ENCODE measurements at places on chromosomes 3 and 15. TPM values are rescaled to one million over a fixed set of nuclear protein-coding genes. Genes with fewer than 3 reads are reported as not detected.

Gene HRG
- total RNA-seq: not detected

Gene MUC20
- 0.42 TPM for total RNA-seq

Gene CRTC3
- 23.8 TPM for total RNA-seq

Gene HESX1
- total RNA-seq: not detected

Gene PRSS50
- total RNA-seq: not detected

Gene CCDC33
- 7.5 TPM for total RNA-seq

Gene INAFM2
- 7.6 TPM for total RNA-seq

Gene MYH15
- 0.06 TPM for total RNA-seq

Gene C3orf22
- not detected for total RNA-seq

Gene ATP13A5
- total RNA-seq: not detected

Gene C3orf70
- 0.21 TPM for total RNA-seq

Gene FSIP1
- total RNA-seq: 1.4 TPM

Gene ATP1B3
- 199 TPM for total RNA-seq

Gene ZDHHC3
- total RNA-seq: 46.9 TPM

Gene IGSF11
- 4.6 TPM for total RNA-seq

Gene RBP2
- total RNA-seq: not detected

Gene DPPA2
- not detected for total RNA-seq

Gene HRH1
- total RNA-seq: 6.9 TPM

Gene ATP8B4
- 1.0 TPM for total RNA-seq

Gene LIPC
- 0.14 TPM for total RNA-seq

Gene TMEM212
- total RNA-seq: not detected

Gene CACNA1D
- total RNA-seq: 0.55 TPM

Gene FMN1
- 0.46 TPM for total RNA-seq

Gene WDR93
- 0.21 TPM for total RNA-seq

Gene SLC38A3
- 0.15 TPM for total RNA-seq

Gene ACKR2
- 0.13 TPM for total RNA-seq

Gene EPHB1
- 0.06 TPM for total RNA-seq

Gene LDHAL6B
- not detected for total RNA-seq

Gene CHST2
- total RNA-seq: 1.3 TPM

Gene P2RY14
- not detected for total RNA-seq

Gene NOX5
- 0.24 TPM for total RNA-seq

Gene APOD
- 1.8 TPM for total RNA-seq

Gene TNIK
- 2.0 TPM for total RNA-seq

Gene RPLP1
- total RNA-seq: 3,806 TPM

Gene GNB4
- total RNA-seq: 17.2 TPM

Gene TTC23
- 10.2 TPM for total RNA-seq

Gene CTXN2
- not detected for total RNA-seq

Gene PRRT3
- total RNA-seq: 1.8 TPM

Gene ACVR2B
- 2.6 TPM for total RNA-seq

Gene THAP10
- 4.1 TPM for total RNA-seq

Gene NRG4
- total RNA-seq: 0.94 TPM

Gene KY
- 0.09 TPM for total RNA-seq

Gene GOLGA6L7
- not detected for total RNA-seq

Gene SLC35G2
- 21.9 TPM for total RNA-seq

Gene BMF
- 2.4 TPM for total RNA-seq

Gene THRB
- total RNA-seq: 2.1 TPM

Gene GHSR
- not detected for total RNA-seq

Gene SPATA12
- 0.29 TPM for total RNA-seq

Gene CP
- 6.1 TPM for total RNA-seq

Gene CHRFAM7A
- 4.4 TPM for total RNA-seq

Gene AMT
- total RNA-seq: 0.53 TPM

Gene DNAH12
- 0.09 TPM for total RNA-seq

Gene NCKIPSD
- total RNA-seq: 13.5 TPM

Gene GOLGA8A
- total RNA-seq: 4.7 TPM

Gene MAGI1
- 4.0 TPM for total RNA-seq

Gene MYO5C
- 6.6 TPM for total RNA-seq

Gene UQCC5
- total RNA-seq: 63.3 TPM

Gene SACM1L
- total RNA-seq: 15.6 TPM

Gene BCHE
- total RNA-seq: 1.1 TPM

Measured in A549 treated with AZD2906 at 1 μM for 4 hours (cell line).